ENCODE measurements at places on chromosomes 7 and 10.
A peak's percentile ranks its signal among the peaks of the same experiment; 100 is the strongest.

DNA sequence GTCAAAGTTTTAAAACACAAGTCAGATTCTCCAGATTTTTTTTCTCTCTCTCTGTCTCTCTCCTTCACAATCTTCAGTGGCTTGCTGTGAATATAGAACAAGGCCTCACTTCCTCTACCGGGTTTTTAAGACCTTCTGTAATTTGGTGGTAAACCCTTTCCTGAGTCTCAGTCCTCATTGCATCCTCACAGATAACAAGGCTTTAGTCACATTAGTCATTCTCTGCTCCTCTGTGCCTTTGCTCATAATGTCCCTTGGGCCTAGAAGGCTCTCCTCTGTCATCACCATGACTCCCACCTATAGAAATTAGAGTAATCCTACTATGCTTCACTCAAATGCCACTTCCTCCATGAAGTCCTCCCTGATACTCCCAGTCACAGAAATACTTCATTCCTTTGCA lies 172.7 kb upstream of the HPS1 start:
- peak; percentile 42 for DNase-seq

- no peak for DNase-seq
Measured at GRCh38 chr10:125023862-125024496, 82.1 kb downstream of the ZRANB1 start.

GRCh38 chr7:47663213-47663612 lies 81.3 kb upstream of the TNS3 start:
- no peak for DNase-seq

DNA sequence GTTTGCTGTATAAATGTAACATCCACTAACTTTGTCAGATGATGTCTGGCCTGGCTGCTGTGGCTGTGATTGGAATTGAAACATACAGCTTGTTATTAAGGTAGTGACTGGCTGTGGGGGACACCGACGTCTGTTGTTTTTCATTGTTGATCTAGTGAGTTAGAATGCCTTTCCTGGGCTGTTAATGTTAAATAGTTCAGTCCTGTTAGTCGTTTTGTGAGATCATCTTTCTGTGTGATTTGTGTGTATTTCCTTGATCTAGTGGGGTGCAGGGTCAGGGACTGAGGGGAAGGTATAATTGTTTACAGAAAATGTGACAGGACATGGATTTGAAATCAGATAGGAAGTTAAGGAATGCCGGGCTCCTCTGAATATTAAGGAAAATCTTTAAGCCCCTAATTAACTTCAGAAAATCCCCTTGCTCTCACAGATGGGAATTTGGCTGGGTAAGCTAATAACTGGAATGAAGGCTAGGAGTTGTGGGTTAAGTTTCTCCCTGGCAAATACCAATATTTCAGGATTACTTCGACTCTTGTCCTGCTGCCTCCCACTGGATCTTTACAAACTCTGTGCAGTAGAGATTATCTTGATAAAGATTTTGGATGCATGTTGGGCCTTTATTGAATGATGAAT lies 163.1 kb downstream of the AUTS2 start:
- DNase-seq: no peak

GRCh38 chr7:13946181-13946580 lies 43.3 kb downstream of the ETV1 start:
- DNase-seq: no peak

DNA sequence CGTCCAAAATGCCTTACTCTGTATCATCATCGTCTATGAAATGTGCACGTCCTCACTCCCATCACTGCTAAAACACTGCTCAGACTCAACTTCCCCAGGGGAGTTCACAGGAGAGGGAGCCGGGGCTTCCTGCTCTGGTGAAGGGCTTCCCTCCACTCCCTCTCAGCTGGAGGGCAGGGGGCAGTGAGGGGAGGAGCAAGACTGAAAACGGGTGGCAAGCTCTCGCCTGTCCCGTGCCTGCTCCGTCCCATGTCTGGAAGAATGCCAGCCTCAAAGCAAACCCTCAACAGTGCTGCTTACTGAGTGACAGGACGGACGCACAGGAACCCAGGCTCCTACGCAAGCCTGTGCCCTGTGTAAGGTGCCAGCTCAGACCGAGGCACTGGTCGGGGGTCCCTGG lies 25.1 kb downstream of the PRKAG2 start:
- peak; percentile 55 for DNase-seq

GRCh38 chr10:51233337-51234100 lies 159.2 kb downstream of the PRKG1 start:
- no peak for DNase-seq

DNA sequence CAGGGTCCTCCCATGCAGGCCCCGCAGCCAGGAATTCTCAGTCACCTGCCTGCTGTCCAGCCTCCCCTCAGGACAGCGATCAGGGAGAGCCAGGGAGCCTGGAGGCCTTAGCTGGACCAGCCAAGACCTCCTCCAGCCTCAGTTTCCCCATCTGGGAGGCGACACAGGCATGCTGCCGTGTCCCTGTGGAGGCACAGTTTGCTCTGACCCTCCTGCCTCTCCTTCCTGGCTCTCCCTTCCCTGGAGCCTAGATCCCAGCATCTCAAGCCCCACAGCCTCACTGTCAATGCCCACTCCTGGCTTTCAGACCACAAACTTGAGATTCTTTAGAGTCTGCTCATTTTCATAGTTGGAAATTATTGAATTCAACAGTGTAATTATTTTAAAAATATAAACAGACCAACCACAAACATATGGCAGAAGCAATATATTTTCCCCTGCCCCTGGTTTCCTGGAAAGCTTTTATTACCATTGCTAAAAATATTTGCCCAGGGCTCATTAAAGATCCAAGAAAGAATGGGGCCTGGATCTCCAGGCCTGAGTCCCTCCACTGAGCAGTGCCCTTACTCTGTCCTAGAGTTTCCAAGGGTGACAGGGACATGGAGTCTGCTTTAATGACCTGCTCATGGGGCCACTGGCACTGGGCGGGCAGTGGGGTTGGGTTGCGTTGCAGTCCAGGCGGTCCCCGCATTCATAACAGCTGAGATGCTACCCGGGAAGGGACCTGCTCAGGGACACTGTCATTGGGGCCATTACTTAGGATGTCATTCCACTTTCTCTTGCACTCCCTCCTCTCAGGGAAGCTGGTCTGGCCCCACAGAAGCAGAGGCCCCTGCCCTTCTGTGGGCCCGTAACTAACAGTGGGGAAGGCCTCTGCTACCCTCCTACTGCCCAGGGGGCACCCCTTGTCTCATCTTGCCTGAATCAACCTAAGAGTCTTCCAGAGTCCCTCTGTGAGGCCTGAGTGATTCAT lies 81.6 kb upstream of the CHST15 start:
- no peak for DNase-seq

DNA sequence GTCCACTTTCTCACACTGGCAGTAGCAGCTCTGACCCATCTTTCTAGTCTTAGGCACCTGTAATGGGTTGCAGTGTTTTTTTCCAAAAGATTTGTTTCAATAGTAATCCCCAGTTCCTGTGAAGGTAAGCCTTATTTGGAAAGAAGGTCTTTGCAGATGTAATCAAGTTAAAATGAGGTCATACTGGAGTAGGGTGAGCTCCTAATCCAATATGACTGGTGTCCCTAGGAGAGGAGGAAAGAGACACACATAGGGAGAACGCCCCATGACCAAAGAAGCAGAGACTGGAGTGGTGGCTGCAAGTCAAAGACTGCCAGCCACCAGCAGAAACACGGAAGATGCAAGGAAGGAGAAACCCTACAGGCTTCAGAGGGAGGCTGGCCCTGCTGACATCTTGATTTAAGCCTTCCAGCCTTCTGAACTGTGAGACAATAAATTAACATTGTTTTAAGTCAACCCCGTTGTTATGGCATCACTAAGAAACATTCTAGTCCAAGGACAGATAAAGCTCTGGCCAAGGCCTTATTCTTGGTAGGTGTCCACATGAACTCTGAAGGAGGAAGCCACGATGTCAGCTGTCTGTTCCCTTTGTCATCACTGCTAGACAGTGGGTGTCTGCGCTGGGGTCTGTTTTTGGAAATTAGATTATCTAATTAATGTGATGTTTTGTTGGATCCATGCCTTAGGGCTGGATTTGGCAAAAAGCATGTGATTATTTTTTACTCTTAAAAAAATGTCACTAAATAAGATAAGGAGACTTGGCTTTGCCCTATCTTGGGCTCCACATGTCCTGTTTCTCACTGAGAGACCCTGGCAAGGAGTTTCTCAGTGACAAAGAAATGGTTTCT lies 214.9 kb downstream of the KCNMA1 start:
- no peak for DNase-seq

- DNase-seq: no peak
Measured at GRCh38 chr7:111266613-111267012, 175.7 kb downstream of the LRRN3 start.
